Panc1 (cell line): ENCODE measurements at places on chromosomes 7 and 10. TPM values are rescaled to one million over a fixed set of nuclear protein-coding genes. Genes with fewer than 3 reads are reported as not detected.

DNA sequence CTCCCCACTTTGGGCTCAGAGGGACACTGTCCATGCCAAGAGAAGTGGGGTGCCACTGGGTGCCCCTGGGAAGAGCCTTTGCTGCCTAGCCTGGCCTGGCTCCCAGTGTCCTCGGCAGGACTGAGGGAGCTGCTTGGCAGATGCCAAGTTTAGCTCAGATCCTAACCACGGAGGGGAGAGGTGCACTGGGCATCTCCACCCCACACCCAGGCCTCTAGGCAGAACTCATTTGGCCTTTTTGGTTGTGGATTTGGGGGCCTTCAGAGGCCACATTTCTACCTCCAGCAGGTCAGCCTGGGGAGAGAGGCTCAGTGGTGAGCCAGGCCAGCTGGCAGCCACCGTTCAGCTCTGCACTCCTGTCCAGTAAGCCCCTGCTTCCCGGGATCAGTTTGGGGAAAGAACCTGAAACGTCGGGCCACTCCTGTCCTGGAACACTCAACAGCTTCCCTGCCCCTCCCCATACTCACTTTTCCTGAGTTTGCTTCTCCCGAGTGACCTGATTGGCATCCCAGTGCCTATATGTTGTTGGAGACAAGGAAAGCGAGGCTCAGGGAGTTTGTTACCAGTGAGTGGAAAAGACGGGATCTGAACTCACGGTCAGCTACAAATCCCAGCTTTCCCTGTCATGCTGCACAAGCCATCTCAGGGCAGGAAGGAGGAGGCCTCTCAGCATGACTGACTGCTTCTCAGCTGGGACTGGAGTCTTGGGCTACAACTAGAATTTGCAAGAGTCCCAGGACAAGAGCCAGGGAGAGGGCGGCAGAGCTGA lies 11.2 kb upstream of the CXCL12 start:
- no peaks in the 10 kb centered on the region for H3K4me1 ChIP-seq
- DNase-seq = no peak
- H3K27ac ChIP-seq = no peak overlapping the region

DNA sequence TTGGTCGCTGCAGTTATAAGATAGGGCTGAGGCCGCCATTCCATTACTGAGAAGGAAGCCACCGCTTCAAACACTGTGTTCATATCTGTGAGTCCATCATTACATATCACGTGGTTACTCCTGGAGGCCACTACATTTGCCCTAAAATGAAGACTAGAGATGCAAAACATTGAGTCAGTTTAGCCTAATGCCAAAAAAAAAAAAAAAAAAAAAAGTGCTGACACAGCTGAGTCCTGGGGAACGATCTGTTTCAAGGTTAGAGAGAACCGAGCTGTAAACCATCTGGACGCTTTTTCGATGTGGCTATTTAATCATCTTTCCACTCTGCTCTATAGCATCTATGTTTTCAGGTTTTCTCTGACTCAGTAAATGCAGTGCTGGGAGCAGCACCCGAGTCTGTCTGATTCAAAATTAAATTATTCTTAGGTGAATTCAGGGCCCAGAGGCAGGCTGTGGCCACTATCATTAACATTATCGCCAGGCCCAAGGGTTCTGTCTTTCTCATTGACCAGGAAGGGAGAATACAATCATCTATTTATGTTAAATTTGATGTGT lies 449.1 kb downstream of the PAXIP1 start:
- H3K4me1 ChIP-seq = no peaks in the 10 kb centered on the region
- no peaks in the 10 kb centered on the region; the same call in 1 of the 2 replicates for H3K27me3 ChIP-seq
- no peaks in the 10 kb centered on the region for H3K36me3 ChIP-seq

GRCh38 chr7:82897500-82897899 lies 265.2 kb downstream of the PCLO start:
- H3K27me3 ChIP-seq = no peaks in the 10 kb centered on the region
- no peak for DNase-seq
- H3K4me3 ChIP-seq = no peak overlapping the region
- no peaks in the 10 kb centered on the region for H3K36me3 ChIP-seq
- no peak overlapping the region for H3K27ac ChIP-seq

- H3K27me3 ChIP-seq = no peaks in the 10 kb centered on the region
- peak overlapping the region; percentile 99 for H3K27ac ChIP-seq
- H3K36me3 ChIP-seq = no peaks in the 10 kb centered on the region
- no peak overlapping the region for H3K4me3 ChIP-seq
Measured at GRCh38 chr7:92809760-92810573, 26.4 kb downstream of the CDK6 start.

DNA sequence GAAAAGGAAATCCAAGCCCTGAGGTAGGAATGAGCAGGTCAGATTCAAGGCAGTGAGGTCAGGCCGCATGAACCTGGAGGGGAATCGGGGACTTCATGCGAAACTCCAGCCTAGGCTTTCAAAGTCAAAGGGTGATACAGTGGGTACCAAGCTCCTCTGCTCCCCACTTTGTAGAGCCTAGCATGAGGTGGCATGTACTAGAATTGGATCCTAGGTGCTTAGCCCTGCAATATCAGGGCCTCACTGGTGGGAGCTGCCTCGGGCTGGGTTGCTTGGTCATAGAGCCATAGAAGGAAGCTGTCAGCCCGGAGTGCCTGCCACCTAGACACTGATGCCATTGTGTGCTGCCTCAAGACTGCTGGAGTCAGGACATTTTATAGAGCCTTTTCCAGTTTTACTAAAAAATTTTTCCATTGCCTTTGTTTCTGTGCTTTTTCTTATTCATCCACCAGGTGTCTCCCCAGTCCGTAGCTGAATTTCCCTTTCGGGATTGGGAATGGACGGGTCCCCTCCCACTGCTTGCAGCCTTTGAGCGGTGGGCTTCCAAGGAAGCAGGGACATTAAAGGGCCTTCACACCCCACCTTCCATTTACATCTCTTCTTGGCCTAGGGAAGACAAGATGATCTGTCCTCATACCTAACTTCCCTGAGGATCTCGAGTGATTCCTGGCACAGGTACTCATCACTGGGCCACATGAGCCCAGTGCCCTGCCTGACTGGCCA lies 5.5 kb upstream of the LZTS2 start:
- H3K36me3 ChIP-seq = peaks cover 25% of the 10 kb centered on the region
- no peaks in the 10 kb centered on the region for H3K27me3 ChIP-seq
- peaks cover 34% of the 10 kb centered on the region for H3K4me1 ChIP-seq
- no peak overlapping the region for H3K4me3 ChIP-seq
- DNase-seq = no peak
- H3K27ac ChIP-seq = peak overlapping the region; percentile 40

PCDH15 gene
- total RNA-seq = 0.18 TPM

SCIN gene
- 5.6 TPM for total RNA-seq
